Neural progenitor cell (in vitro differentiated cells): ENCODE measurements at places on chromosomes 16 and 17.

GRCh38 chr16:88530858-88531203 is 39.4 kb upstream of the ZC3H18 start:
- no peaks in the 10 kb centered on the region for H3K36me3 ChIP-seq
- H3K27ac ChIP-seq, result no peak overlapping the region
- H3K27me3 ChIP-seq, result no peaks in the 10 kb centered on the region
- H3K4me1 ChIP-seq, result peaks cover 10% of the 10 kb centered on the region

GRCh38 chr16:85094812-85095211 is 17.5 kb downstream of the CIBAR2 start:
- H3K27me3 ChIP-seq, result no peaks in the 10 kb centered on the region
- H3K36me3 ChIP-seq, result no peaks in the 10 kb centered on the region
- H3K27ac ChIP-seq, result no peak overlapping the region
- no peak for DNase-seq

- no peak for DNase-seq
- no peak overlapping the region for H3K27ac ChIP-seq
- no peaks in the 10 kb centered on the region for H3K27me3 ChIP-seq
Measured at GRCh38 chr17:58991718-58992331, 114.9 kb downstream of the TRIM37 start.

DNA sequence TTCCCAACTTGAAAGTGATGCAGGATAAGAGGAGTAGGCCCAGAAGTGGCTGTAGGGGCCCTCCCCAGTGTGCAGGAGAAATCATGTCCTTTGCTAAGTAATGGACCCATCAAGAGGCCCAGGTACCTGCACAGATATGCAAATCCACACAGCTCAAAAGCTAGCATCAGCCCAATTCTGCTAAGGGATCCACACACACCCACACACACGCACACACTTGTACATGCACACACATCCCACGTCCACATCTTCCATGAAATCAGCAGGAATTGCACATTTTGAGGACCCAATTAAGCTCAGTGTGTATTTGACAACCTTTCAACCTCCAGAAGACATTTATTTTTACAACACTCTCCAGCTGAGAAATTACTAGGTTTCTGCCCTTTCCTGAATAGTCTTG is 184.8 kb downstream of the C16orf78 start:
- H3K27ac ChIP-seq, result no peak overlapping the region
- H3K36me3 ChIP-seq, result no peaks in the 10 kb centered on the region
- H3K27me3 ChIP-seq, result no peaks in the 10 kb centered on the region
- H3K4me1 ChIP-seq, result peaks cover 20% of the 10 kb centered on the region

GRCh38 chr17:57976594-57976993 is 11.5 kb downstream of the VEZF1 start:
- DNase-seq, result no peak
- no peaks in the 10 kb centered on the region for H3K27me3 ChIP-seq
- peaks cover 31% of the 10 kb centered on the region for H3K36me3 ChIP-seq
- H3K4me3 ChIP-seq, result no peak overlapping the region
- H3K27ac ChIP-seq, result no peak overlapping the region

DNA sequence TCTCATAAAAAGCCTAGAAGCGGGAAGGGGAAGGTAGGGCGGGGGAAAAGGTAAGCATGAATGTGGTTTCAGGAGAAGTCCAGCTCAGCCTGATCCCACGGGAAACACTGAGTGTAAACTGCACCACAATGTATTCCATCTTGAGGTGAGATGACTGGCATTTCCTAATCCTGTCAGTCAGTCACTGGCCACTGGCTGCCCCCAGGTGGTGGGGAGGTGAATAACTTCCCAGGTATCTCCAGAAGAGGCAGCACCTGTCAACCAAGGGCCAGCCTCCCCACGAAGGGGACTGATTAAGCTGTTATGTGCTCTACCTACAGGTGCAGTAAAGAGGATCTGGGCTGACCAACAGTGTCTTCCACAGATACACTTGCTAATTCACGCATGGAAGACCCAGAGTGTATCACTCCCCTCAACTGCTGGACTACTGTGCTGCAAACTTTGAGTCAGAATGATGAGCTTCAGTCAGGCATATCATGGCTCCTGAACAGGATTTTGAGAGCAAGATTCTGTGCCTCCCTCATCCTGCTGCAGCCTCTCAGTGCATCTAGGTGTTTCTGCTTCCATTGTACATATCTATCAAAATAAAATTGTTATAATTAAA is 108.5 kb upstream of the CCL2 start:
- DNase-seq, result peak; percentile 77
- no peak overlapping the region for H3K4me3 ChIP-seq
- no peaks in the 10 kb centered on the region for H3K36me3 ChIP-seq
- no peaks in the 10 kb centered on the region for H3K27me3 ChIP-seq
- no peaks in the 10 kb centered on the region for H3K4me1 ChIP-seq

DNA sequence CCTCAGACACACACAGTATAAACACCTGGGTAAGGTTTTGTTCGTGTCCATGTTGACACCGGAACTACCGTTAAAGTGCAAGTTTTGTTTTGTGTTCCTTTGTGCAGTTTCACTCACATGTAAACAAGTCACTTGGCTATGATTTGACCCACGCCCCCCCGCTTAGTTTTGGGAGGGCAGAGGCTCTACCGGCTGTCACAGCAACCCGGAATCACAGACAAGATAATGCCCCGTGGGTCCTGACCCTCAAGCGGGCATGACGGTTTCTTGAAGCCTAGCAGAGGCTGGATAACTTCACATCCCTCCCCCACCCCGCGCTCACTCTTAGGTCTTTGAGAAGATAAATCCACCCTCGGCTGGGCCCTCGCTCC is 1.7 kb downstream of the RASD1 start:
- DNase-seq, result no peak
- no peaks in the 10 kb centered on the region for H3K36me3 ChIP-seq
- peaks cover 31% of the 10 kb centered on the region for H3K27me3 ChIP-seq
- no peak overlapping the region for H3K27ac ChIP-seq

- DNase-seq, result no peak
- H3K27me3 ChIP-seq, result no peaks in the 10 kb centered on the region
- no peak overlapping the region for H3K27ac ChIP-seq
- H3K4me1 ChIP-seq, result peaks cover 49% of the 10 kb centered on the region
Measured at GRCh38 chr16:89445166-89445565, 45.2 kb downstream of the ANKRD11 start.

DNA sequence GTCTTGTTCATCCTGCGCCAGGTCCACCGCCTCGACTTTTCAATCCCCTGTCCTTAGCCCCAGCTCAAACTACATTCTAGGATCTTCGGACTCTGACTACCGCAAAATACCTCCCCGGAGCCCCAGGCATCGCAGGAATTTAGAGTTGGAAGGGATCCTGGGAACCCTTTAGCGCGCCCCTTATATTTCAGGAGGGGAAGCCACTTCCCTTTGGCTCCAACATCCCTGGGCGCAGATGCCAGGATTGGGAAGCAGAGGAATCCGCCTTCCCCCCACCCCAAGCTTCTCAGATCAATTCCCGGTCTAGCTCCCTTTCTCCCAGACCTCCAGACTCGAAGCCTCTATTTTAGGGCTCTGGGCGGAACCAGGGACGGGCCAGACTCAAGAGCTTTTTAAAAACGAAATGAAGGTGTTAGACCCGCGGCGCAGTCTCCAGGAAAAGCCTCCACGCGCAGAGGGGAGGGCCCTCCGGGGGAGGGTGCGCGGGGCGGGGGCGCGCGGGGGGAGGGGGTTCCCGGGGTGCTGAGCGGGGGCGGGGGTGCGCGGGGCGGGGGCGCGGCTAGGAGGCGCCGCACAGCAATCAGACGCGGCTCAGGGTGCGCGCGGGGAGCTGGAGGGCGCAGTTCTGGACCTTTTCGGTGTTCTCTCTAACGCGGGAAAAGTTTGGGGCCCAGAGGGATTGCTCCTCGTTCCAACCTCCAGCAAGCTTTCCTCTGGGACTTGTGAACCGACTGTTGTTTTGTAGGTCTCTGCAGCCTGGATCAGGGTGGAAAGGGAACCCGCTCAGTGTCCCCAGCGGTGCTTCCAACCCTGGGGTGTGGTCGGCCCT is 1.6 kb downstream of the AHSP start:
- peaks cover 52% of the 10 kb centered on the region for H3K27me3 ChIP-seq
- DNase-seq, result peak; percentile 49
- H3K36me3 ChIP-seq, result no peaks in the 10 kb centered on the region
- peaks cover 8% of the 10 kb centered on the region for H3K4me1 ChIP-seq
- peak overlapping the region; percentile 58 for H3K4me3 ChIP-seq

DNA sequence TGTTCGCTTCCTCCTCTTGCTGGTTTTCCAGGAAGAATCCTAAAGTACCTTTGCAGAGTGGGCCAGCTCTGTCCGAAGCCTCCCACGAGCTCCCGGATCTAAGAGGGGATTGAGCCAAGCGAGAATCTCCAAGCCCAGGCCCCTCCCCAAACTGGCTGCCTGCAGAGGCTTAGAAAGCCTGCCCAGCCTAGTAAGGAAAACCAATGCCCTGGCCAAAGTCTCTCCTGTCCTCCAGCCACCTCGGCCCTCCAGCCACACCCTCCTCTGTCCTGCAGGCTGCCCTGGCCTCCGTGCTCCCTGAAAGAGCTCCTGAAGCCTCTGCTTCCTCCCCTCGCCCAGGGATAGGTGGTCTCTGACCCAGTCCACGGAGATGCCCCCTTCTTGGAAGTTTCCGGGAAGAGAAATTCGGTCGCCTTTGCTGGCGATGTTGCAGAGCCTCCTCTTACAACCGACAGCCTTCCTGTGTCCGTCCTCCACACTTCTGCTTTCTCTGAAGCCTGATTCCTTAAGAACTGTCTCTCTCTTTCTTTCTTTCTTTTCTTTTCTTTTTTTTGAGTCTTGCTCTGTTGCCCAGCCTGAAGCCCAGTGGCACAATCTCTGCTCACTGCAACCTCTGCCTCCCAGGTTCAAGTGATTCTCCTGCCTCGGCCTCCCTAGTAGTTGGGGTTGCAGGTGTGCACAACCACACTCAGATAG is 54.9 kb upstream of the TOB1 start:
- H3K4me1 ChIP-seq, result peaks cover 47% of the 10 kb centered on the region
- no peaks in the 10 kb centered on the region for H3K36me3 ChIP-seq
- no peak overlapping the region for H3K27ac ChIP-seq
- H3K27me3 ChIP-seq, result no peaks in the 10 kb centered on the region
- peak; percentile 61 for DNase-seq
- no peak overlapping the region for H3K4me3 ChIP-seq

DNA sequence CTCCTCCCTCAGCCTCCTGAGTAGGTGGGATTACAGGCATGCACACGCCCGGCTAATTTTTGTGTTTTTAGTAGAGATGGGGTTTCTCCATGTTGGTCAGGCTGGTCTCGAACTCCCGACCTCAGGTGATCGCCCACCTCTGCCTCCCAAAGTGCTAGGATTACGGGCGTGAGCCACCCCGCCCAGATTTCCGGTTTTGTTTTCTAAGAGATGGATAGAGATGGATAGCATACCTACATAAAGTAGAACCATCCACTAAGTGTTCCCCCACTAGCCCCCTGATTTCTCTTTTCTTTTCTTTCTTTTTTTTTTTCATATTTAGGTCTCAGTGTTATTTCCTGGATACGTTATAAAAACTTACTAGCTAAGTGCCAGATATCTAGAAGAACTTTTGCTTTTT is 2.0 kb downstream of the WSB1 start:
- DNase-seq, result no peak
- peak overlapping the region; percentile 89 for H3K4me3 ChIP-seq
- H3K4me1 ChIP-seq, result peaks cover 18% of the 10 kb centered on the region

DNA sequence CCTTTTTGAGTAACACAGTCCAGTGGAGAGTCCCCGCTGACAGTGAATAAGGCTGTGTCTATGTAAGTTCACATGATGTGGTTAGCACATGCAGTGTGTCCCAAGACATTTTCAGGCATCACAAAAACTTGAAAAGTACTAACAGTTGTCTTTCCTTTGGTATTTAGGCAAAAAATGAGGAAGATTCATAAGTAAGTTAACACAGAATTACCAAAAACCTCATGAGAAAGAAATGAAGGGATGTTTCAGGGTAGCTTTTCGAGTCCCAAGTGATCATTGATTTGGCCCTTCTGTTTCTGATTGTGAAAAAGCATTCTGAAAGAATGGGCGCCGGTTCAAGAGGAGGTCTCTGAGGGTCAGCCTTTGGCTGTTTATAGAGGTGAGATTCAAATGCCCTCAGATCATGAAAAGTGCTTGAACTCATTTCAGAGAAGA is 529 bp upstream of the ASPA start:
- DNase-seq, result no peak
- no peak overlapping the region for H3K4me3 ChIP-seq
- H3K36me3 ChIP-seq, result no peaks in the 10 kb centered on the region
- H3K27me3 ChIP-seq, result no peaks in the 10 kb centered on the region
- no peak overlapping the region for H3K27ac ChIP-seq
- no peaks in the 10 kb centered on the region for H3K4me1 ChIP-seq

- H3K4me3 ChIP-seq, result no peak overlapping the region
- no peak for DNase-seq
- H3K4me1 ChIP-seq, result no peaks in the 10 kb centered on the region
- no peak overlapping the region for H3K27ac ChIP-seq
- H3K27me3 ChIP-seq, result no peaks in the 10 kb centered on the region
Measured at GRCh38 chr17:71666047-71666446, 454.8 kb upstream of the SOX9 start.

- H3K36me3 ChIP-seq, result no peaks in the 10 kb centered on the region
- no peaks in the 10 kb centered on the region for H3K27me3 ChIP-seq
- H3K27ac ChIP-seq, result no peak overlapping the region
- peaks cover 6% of the 10 kb centered on the region for H3K4me1 ChIP-seq
- peak; percentile 72 for DNase-seq
Measured at GRCh38 chr17:19338031-19338990, 24.2 kb downstream of the B9D1 start.

- no peak overlapping the region for H3K27ac ChIP-seq
- H3K36me3 ChIP-seq, result no peaks in the 10 kb centered on the region
- H3K27me3 ChIP-seq, result no peaks in the 10 kb centered on the region
- no peaks in the 10 kb centered on the region for H3K4me1 ChIP-seq
- no peak overlapping the region for H3K4me3 ChIP-seq
Measured at GRCh38 chr17:13420878-13421277, 180.9 kb downstream of the HS3ST3A1 start.

DNA sequence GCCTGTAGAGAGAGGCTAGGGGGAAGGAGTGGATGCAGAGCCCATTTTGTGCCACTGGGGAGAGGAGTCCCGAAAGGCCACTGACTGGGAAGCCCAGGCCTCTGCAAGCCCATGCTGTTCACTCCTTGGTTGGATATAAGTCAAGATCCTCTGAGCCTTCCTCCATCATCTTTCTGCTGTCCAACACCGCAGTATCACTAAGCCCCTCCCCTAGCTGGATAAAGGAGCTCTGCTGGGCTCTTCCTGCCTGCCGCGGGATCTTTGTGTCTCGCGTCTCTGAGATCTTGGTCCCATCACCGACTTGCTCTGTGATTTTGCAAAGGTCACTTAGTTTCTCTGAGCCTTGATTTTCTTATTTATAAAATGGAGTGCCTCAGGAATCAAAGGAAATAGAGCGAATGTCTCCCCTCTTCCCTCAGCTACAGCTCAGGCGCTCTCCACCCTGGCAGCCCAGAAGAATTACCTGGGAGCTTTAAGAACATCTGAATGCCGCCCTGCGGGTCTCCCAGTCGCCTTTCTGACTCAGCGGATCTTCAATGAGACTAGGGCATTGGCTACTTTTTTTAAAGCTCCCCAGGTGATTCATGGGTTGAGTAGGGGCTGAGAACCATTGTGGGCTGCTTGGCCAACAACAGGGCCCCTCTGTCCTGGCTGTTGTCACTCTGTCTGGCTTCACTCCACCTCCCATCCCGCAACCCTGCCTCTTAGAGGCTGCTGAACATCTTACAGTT is 25.2 kb upstream of the TMEM220 start:
- peak overlapping the region; percentile 43 for H3K4me3 ChIP-seq
- H3K36me3 ChIP-seq, result no peaks in the 10 kb centered on the region
- peak; percentile 69 for DNase-seq
